ENCODE measurements at places on chromosomes 12 and 14.

- DNase-seq: peak; percentile 75
Measured at GRCh38 chr14:20609215-20610001, 18.2 kb upstream of the RNASE12 start.

- DNase-seq: no peak
Measured at GRCh38 chr14:57071639-57072038, 197.1 kb downstream of the EXOC5 start.

DNA sequence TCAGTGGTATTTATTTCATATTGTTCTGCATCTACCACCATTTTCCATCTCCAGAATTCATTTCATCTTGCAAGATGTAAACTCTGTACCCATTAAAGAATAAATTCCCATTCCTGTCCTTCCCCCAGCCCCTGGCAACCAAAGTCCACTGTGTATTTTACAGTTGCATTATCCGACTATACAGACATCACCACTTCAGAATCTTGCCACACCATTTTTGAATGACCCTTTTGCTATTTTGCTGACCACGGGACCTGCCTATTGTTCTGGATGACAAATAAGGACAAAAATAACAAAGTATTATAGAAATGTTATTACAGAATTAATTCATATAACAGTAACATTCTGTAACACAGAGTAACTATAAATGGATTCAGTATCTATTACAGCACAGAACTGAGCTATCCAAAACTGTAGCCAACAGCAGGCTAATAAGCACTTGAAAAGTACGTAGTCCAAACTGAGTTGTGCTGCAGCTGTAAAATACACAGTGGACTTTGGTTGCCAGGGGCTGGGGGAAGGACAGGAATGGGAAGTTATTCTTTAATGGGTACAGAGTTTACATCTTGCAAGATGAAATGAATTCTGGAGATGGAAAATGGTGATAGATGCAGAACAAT is 61.3 kb downstream of the CDK17 start:
- no peak for DNase-seq

DNA sequence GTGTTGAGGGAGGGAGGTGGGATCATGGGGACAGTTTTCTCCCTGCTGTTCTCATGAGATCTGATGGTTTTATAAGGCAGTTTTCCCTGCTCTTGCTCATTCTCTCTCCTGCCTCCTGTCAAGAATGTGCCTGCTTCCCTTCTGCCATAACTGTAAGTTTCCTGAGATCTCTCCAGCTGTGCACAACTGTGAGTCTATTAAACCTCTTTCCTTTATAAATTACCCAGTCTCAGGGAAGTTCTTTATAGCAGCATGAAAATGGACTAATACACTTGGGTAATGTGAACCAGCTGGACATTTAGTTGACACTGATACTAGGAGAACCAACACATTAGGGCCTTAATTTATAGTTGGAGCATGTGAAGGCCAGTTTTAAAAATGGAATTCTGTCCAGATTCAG is 12.4 kb upstream of the CCDC91 start:
- DNase-seq: no peak

GRCh38 chr12:78703820-78704525 is 160.6 kb upstream of the SYT1 start:
- DNase-seq: no peak

GRCh38 chr12:43308776-43309175 is 243.2 kb downstream of the ADAMTS20 start:
- no peak for DNase-seq

DNA sequence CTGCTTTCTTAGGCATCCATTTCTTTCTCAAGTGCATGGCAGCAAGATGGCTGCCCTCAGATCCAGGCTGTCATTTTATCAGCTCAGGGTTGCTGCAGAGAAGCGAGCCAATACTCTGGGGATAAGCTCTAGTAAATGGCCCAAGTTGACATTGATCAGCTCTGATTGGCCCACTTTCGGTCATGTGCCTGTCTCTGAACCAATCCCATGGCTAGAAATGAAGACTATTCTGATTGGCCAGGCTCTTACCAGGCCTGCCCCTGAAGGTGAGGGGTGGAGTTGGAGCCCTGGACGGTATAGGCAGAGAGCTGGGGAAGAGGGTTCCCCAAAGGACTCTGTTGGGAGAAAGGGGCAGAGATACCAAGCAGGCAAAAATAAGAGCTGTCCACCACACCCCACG is 41.4 kb downstream of the MYO1H start:
- no peak for DNase-seq

- no peak for DNase-seq
Measured at GRCh38 chr12:92739113-92739512, 36.3 kb downstream of the PLEKHG7 start.

DNA sequence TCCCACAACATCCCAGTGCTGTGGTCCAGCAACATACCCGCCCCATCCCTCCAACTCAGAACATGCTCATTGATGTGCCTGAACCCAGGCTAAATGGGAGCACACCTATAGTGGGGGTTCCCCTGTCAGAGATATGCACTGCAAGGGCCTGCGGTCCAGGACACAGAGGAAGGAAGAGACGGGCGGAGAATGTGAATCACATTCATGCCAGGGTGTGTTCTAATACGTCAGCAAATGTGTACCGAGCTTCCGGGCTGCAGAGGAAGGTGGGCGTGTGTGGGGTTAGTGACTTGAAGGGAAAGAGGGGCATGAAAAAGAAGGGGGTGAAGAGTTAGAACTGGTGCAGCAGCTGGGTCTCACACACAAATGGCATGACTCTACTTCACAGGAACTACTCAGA is 83.7 kb downstream of the DPF3 start:
- DNase-seq: peak; percentile 33

DNA sequence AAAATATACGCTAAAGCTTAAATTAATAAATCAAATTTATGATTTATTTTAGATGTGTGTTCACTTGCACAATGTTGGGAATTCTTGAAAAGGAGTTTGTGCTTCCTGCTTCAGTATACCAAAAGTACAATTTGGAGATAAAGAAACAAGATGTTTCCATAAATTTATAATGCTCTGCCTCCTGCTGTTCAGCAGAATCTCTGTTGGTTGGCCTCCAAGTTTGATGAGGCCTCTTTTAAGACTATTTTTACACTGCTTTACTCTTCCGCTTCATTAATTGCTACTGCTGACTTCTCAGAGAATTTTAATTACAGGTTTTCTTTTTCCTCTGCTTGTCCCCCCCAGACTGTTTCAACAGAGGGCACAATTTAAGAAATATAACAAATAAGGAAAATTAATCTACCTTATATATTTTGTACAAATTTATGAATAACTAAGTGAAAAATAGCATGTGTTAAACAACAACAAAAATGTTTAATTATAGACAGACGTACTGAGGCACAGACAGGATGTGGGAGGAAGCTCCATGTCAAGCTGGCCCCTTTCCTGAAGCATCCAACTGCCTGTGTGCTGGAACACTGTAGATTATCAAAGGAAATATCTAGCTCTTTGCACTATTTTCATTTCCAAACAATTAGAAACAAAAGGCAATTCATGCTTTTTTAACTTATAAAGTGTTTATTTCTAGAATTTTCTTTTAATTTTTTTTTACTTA is 83.9 kb downstream of the PIK3C2G start:
- DNase-seq: no peak

DNA sequence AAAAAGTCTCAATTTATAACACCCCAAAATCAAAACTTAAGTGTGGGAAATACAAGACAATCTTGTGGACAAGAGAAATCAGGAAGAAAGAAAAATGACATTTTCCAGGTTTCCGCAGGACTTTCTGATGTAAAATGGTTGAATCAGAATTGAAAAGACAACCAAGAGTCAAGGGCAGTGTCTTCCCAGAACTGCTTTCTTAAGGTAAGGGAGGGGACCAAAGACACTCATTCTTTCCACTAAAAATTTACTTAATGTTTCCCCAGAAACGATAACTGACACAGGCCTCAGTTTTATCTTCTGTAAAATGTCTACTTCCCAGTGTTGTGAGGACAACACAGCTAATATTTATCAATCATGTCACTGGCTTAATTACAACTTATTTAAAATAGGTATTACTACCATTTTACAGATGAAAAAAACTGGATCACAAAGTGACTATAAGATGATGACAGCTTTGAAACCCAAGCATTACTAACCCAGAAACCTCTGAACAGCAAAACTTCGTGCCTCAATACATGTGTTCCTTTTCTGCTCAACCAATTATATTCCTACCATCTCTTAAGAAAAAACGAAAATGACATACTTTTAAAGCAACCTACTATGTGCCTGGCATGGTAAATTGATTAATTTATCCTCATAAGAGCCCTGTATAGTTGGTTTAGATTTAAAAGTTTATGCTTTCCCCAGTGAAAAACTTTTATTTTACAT is 4.6 kb downstream of the SINHCAF start:
- no peak for DNase-seq

- no peak for DNase-seq
Measured at GRCh38 chr12:132923356-132923909, 32.7 kb downstream of the ZNF605 start.

DNA sequence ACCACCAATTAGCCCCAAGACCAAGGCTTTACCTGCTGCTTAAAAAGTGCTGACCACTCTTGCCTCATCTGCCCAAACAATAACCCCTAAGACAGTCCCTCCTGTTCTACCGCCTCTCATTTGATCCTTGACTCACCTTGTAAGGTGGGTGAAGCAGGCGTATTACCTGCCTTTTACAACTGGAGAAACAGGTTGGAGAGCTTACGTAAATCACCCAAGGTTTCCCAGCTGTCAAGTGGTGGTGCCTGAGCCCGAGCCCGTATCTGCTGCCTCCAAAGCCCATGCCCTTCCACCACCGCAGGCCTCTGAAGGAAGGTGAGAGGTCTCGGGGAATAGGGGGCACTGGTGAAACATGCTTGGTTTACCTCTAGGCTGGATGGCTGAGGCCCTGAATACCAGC is 36.6 kb downstream of the MAX start:
- no peak for DNase-seq

GRCh38 chr14:87084908-87085307 is 908.1 kb downstream of the GALC start:
- DNase-seq: no peak
